ENCODE measurements at places on chromosomes 6 and 20.
A peak's percentile ranks its signal among the peaks of the same experiment; 100 is the strongest.

DNA sequence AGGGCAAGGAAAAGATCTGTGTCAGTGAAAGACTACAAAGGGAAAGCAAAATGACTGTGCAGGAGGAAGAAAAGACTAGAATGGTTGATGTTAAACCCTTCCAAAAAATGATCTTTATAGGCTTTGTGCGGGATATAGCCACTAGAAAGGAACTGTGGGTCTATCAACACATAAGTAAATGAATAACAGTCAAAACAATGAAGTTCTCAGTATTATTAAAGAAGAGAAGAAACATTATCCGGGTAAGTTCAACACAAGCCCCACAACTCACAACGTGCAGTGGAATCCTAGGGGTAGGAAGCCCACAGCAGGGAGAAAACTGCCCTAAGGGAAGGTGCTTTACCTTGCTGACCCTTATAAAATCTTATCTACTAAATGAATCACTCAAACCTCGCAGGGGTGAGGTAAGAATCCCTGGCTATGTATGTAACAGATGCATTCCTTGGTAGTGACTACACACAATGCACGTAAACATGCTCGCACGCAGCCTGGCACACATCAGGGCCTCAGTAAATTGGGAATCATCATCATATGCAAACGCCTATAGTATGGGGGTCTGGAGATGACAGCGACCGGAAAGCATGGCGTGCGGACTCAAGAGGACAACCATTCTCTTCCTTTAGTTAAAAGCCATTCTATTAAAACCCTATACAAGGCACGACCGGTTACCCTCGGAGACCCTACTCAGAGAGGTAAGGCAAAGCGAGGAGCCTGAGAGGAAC, 11.3 kb downstream of the TFAP2A start:
- peak; percentile 92 for DNase-seq

- DNase-seq: no peak
Observed at GRCh38 chr6:129248946-129249345, 366.0 kb downstream of the LAMA2 start.

DNA sequence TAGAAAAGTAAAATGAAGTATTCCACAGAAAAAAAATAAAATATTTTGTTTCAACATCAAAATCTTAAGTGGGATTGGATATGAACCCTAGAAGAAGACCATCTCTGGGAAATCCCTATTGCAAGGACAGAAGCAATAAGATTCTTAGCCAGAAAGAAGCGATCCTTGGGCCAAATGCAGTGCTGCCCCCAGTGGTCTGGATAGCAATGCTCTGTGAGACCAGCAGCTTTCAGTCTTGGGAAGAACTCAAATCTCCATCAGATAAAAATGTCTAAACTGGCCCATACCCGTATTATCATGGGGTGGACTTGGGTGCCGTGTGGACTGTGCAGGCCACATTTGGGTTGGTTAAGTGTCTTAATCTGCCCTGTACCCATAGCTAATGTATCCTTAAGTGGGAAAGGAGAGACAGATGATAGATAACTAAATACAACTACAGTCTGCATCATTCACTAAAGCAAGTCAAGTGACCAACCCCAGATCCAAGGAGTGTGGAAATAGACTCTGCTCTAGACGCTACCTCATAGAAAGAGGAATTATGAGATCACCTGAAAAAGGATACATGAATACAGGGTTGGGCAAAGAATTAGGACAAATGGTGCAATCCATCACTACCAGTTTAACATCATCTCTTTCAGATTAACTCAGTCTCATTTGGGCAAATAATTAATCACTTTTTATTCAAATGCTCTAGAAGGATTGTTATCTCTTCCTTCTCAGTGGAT, 38.9 kb upstream of the SNAP25 start:
- DNase-seq: peak; percentile 4

GRCh38 chr6:33901822-33902456, 98.1 kb upstream of the MLN start:
- DNase-seq: no peak

GRCh38 chr6:37630281-37630799, 67.3 kb downstream of the MDGA1 start:
- DNase-seq: peak; percentile 78

DNA sequence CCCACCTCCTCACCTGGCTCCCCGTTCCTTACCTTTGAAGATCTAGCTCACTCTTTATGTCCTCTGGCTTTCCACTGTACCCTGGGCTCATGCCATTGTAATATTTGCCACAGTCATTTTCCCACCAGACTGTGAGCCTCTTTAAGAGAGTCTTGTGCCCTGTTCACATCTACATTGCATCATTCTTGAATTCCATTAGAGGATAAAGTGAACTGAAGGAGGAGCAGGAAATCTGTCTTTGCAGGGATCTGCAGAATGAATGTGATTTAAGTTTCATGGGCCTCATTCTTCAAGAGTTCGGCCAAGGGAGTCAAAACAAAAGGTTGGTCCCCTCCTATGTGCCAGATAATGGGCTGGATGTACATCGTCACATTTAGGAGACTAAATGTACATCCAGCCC, 272.6 kb upstream of the CITED2 start:
- no peak for DNase-seq

GRCh38 chr6:147231589-147231988, 27.4 kb downstream of the STXBP5 start:
- no peak for DNase-seq

- DNase-seq: no peak
Observed at GRCh38 chr20:15179381-15179780, 842.0 kb upstream of the FLRT3 start.

DNA sequence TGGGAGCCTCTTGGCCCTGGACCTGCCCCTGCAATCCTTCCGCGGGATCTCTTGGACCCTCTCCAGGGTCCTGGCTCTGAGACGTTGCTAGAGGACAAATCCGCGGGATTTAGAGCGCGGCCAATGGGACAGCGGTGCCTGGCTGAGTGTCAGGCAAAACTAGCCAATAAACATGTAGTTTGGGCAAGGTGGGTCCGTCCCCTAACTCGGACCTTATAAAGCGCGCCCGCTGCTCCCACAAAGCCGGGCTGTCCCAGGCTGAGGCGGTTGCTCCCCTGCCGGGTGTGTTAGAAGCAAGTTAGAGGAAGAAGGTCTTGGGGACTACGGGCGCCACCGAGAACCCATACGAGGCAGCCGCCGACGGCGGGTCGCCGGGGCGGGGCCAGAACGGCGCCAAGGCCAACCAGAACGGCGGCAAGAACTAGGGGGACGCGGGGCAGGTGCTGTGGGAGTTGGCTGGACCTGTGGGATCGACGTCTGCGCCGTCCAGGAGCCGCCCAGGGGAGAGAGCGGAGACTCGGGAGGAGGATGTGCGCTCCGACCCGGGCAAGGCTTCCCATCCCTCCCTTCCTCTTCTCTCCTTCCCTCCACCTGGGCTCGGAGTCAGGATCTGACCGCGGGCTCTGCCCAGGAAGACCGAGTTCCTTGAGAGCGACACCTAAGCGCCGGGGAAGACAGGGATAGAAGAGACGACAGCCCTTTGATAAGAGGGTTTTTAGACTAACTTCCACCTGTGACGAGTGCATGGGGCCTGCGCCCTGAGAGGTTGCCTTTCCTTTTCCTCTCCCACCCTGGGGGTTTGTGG, 6.5 kb upstream of the TMEM14A start:
- DNase-seq: peak; percentile 85

- DNase-seq: no peak
Observed at GRCh38 chr6:40054186-40054585, 119.9 kb upstream of the MOCS1 start.

DNA sequence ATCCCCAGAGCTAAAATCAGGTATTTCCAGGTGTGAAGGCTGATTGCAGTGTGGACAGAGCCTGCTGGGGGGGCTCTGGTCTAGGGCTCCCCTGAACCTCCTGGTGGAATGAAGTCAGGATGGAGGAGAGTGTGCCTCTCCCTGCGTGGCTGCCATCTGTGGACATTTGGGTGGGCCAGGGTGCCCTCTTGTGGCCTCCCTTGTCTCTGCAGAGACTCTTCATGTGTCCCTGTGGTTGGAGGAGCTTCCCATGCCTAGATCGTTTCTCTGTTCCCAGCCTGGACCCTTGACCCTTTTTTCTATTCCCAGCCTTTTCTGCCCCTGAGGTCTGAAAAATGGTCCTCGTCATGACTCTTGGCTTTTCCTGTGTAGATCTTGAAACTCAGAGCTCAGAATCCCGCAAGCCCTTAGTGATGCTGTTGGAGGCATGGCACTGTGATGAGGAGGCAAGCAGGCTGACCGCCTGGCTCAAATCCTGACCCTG, 9.9 kb upstream of the PSMF1 start:
- peak; percentile 27 for DNase-seq

DNA sequence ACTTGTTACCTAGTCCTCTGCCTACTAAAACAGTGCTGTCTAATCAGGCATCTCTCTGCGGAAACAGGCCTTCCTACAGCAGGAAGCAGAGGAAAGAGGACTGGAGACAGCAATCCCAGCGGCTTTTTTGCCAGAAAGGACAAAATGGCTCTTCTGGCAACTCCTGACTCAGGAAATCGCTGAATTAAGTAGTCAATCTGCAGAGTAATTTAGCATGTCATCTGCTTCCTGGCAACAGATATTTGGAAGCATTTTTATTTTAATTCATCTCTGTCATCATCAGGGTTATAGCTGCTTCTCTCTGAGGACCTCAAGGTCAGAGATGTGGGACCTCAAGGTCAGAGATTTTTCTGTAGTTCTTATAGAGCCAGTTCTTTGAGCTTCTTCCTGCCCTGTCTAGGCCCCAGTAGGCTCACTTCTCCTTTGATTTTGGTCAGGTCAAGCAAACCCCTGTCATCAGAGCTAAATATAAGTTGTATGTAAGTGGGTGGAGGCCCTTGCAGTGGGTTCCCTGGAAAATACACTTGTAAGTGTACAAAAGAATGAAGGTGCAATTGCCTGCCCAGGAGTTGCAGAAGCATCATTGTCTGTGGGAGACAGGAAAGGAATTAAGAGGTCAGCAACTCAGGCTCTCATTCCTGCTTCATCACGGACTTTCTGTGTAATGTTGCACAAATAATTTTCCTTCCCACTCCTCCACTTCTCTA, 229.4 kb downstream of the ALDH8A1 start:
- no peak for DNase-seq

DNA sequence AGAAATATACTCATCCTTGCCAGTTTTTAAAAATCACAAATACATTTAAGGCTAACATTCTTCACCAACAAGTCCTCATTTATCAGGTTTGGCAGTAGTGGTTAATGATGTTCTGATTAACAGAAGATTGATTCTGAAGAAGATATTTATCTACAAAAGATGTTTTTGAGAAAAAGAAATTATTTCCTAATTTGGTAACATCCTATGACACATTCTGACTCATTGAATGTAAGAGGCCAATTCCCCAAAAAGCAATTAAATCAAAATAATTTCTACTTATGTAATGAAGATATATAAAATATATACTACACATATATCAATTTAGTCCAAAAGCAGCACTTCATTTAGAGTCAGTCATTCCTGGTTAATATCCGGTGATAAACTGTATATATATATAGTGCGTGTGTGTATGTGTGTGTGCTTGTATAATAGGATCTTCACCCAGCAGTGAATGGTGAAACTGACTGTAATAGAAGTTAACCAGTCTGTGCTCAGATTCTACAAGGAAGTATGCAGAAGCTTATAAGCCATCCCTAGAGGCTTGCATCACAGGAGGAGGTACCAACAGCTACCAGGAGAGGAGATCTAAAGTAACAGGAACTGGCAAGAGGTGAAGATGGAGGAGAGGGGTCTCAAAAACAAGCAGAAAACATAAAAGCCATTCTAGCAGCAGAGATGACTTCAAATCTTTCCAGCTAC, 82.9 kb upstream of the MARCKS start:
- no peak for DNase-seq

- DNase-seq: no peak
Observed at GRCh38 chr6:15344192-15344519, 98.3 kb downstream of the JARID2 start.

- no peak for DNase-seq
Observed at GRCh38 chr20:32130352-32130751, 20.8 kb downstream of the TM9SF4 start.
